ENCODE measurements at places on chromosomes 7 and 10.

DNA sequence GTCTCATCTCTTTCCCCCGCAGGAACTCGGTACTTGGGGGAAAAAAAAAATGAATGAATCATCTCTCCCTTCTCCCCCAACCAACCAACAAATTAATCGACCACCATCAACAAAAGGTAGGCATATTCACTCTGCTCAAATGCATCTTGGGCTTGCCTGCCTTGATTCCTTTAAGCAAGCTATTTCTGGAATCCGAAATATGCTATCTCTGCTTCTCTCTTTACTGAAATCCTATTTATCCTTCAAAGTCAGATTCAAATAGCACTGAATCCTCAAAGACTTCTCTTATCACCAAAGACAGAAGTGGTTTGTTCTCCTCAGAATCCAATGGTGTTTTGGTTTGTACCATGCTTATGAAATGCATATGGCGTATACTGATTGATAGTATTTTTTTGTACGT lies 49.6 kb upstream of the TPK1 start:
- no peak for DNase-seq

GRCh38 chr10:110724116-110724921 lies 80.2 kb downstream of the RBM20 start:
- DNase-seq, result no peak

- no peak for DNase-seq
These were observed 51.5 kb downstream of the MAD1L1 start for GRCh38 chr7:2181077-2181854.

- DNase-seq, result no peak
These were observed 361.5 kb downstream of the FRMD4A start for GRCh38 chr10:13969118-13969791.

DNA sequence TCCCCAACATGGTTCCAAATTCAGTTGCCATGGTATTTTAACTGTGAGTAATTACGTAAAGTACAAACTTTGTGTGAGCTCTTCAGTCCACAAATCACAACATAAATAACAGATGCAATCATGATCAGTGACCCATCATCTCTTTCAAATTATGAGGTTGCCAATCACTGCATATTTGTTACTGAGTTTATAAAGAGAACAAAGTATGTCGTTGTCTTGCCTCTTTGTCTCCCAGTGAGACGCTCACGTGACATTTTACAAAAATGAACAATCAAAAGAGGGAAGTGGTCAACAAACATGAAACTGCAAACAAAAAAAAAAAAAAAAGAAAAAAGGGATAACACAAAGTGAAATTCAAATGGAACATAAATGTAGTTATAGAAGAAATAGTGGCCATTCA lies 122.7 kb upstream of the PDSS1 start:
- no peak for DNase-seq

DNA sequence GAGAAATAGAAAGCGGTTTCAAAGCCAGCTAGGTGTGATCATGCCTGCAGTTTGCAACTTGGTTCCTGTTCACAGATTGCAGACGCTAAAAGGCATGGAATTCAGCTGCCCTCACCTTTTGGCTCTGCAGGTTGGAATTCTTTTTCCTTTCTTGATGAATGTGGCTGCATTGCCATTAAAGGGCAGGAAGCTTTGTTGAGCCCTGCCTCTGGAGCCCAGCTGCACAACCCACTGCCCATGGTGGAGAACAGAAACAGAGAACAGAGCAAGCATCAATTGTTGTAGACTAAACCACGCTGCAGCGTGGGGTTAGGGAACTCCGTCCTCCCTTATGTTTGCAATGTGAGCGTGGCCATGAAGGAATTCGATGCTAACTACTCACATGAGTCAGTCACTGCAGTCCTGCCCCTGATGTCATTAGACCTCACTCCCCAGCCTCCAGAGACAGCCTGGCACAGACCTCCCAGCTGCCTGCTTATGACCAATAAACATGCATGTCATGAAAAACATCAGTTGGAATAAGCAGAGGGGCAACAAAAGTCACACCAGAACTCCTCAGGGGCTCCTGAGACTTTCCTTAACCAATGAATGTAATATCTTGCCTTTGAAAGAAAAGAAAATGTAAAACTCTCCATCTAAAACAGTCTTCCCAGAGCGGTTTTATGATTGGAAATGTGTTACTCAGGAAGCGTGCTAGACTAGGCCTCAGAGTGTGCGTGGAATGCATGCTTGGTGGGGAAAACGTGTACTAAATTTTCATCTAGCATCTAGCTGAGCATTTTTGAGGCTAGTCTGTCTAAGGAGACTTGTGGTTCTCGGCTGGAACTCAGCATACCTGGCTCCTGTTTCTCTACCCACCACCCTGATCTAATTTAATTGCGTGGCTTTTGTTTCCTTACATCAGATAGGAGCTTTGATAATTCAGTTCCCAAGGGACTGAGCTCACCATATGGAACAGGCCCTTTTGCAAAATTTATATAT lies 232.2 kb downstream of the KIAA1217 start:
- no peak for DNase-seq

GRCh38 chr7:157840914-157841772 lies 504.3 kb downstream of the DNAJB6 start:
- no peak for DNase-seq

DNA sequence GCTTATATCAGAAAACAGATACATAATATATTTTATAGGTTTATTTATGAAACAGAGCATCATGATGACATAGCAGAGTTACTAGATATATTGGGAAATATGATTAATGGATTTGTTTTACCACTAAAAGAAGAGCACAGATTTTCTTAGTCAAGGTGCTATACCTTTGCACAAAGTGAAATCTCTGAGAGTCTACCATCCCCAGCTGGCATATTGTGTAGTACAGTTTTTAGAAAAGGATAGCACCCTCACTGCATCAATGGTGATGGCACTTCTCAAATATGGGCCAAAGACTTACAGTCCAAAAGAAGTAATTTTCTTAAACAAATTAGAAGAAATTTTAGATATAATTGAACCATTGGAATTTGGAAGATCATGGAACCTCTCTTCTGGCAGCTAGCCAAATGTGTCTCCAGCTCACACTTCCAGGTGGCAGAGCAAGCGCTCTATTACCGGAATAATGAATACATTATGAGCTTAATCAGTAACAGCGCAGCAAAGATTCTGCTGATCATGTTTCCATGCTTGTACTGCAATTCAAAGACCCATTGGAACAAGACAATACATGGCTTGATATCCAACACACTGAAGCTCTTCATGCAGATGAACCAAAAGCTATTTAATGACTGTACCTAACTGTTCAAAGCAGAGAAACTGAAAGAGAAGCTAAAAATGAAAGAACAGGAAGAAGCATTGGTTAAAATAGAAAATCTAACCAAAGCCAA lies 21.9 kb upstream of the CREB3L2 start:
- no peak for DNase-seq

GRCh38 chr10:117078168-117078837 lies 59.8 kb downstream of the VAX1 start:
- DNase-seq, result no peak

- no peak for DNase-seq
These were observed 646.2 kb upstream of the SEMA3D start for GRCh38 chr7:85833066-85833465.

DNA sequence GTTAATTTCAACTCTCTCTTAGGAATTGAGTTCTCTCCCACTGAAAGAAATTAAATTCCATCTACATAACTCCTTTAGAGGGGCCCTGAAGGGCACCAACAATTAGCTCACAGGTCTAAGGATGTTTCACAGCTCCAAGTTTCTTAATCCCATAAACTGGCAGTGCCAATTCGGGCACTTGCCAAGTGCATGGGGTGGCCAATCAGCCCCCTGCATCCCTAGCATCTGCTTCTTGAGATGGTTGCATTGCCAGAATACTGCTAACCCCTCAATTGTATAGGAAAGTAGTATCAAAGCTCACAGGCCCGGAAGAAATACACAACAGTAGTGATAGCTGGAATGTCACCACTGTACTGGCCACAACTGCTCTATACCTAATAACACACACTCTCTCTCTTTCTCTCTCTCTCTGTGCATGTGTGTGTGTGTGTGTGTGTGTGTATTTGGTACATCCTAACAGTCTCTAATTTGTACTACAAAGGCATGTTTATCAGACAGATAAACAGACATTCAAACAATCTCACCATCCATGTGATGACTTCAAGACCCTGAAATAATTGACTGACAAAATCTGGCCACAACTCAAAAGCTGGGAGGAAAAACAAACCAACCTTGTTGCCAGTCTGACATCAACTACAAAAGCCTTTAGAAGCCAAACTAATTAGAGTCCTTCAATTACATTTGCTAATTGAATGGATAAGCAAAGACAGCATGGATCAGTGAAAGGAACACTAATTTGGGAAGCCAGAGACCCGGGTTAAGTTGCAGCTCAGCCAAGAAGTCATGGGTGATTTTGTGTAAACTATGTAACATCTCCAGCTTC lies 27.8 kb downstream of the HIBADH start:
- DNase-seq, result no peak

- peak; percentile 67 for DNase-seq
These were observed 56.8 kb downstream of the HK1 start for GRCh38 chr10:69335063-69335587.

DNA sequence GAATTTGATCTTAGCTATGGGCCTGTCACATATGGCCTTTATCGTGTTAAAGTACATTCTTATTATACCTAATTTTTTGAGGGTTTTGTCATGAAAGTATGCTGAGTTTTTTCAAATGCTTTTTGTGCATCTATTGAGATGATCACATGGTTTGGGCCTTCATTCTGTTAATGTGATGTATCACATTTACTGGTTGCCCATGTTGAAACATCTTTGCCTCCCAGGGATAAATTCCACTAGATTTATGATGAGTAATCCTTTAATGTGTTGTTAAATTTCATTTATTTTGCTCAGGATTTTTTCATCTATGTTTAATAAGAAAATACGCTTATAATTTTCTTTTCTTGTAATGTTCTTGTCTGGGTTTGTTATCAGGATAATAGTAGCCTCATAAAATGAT lies 442.0 kb downstream of the MDFIC start:
- no peak for DNase-seq

- DNase-seq, result no peak
These were observed 964.4 kb downstream of the PCDH15 start for GRCh38 chr10:53836638-53837037.

GRCh38 chr7:1421946-1422345 lies 37.3 kb downstream of the MICALL2 start:
- DNase-seq, result no peak
